ENCODE measurements at places on chromosomes 5 and 9. TPM values are rescaled to one million over a fixed set of nuclear protein-coding genes. Genes with fewer than 3 reads are reported as not detected.

- no peak for DNase-seq
Observed at GRCh38 chr9:14294659-14295058, 19.3 kb downstream of the NFIB start.

- DNase-seq = no peak
Observed at GRCh38 chr5:83035373-83036100, 41.7 kb downstream of the TMEM167A start.

DNA sequence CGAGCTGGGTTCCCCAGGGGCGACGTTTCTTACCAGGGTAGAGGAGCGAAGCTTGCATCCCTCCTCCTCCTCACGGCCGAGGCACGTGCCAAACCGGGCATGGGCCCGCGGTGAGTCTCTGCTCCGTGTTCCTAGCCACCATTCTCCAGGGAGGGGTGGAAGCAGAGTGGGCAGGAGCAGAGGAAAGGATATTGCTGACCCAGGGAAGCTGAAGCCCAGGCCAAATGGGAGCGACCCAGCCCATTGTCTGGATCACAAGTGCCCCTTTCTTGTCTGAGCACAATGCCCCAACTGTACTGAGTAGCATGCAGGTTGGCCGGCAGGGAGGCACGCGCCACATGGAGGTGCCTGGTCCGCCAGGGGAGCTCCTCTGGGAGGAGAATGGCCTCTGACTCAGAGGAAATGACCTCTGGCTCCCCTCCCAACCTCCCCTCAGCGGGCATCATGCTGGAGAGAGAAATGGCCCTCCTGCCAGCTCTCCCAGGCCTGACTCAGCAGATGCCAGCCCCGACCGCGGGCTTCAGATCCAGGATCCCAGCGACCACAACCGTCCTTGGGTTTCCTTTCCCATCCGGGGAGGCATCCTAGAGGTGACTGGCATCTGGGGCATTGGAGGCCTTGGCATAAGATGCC, 1.1 kb downstream of the PRR7 start:
- DNase-seq = peak; percentile 60

DNA sequence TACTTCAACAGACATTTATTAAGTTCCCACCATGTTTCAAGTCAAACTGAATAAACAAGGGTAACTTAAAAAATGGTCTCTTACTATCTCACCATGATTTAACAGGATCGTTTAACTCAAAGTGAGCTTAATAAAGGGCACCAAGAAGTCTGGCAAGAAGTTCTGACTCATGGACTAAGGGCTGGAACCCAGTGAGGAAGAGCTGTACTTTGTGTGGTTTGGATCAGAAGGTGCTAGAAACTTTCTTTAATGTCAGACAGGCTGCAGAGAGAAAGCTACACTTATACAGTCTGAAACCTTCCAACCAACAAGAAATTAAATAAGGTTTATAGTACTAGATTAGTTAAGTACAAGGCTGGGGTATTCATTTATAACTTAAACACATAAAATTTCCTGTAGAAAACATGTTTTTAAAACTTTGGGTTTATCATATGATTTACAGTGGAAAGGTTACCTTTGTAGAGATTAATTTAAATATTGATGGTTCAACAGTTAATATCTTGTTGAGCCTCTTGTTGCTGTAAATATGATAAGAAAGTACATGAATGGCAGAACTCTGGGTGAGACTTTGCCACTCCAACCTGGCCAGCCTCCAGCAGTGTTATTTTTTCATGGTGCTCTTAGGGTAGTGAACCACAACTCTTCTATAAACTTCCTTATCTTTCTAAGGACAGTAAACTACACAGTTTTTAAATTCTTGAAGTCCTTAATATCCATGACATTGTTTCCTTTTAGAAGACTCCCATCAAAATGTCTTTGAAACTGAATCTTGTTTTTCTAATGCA, 162.8 kb downstream of the MAN2A1 start:
- no peak for DNase-seq

GRCh38 chr9:34430843-34431437, 27.4 kb downstream of the FAM219A start:
- DNase-seq = peak; percentile 79

DNA sequence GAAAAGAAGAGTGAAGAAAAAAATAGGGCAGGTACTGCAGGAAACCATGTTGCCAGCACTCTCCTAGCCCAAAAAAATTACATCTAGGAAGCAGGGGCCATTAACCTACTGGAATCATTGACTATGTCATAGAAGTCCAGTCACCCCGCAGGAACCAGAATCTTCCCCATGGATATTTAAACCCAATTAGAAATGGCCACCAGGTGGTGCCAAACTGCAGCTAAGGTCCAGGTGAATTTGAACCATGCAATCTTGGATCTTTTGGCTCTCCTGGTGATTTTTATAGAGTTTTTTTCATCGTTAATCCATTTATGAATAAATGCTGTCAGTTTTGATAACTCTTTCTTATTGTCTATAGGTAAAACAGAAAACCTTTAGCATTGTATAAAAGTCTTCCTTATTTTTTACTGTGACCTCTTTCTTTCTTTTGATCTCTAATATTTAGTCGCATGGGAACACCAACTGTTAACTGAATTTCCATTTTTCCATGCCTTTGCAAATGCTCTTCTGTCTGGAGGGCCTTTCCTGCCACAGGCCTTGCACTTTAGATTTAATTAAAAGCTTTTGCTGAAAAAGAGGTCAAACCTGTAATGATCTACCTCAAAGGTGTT, 147.5 kb upstream of the FGF10 start:
- DNase-seq = peak; percentile 68

- no peak for DNase-seq
Observed at GRCh38 chr5:68084396-68084795, 131.2 kb upstream of the PIK3R1 start.

DNA sequence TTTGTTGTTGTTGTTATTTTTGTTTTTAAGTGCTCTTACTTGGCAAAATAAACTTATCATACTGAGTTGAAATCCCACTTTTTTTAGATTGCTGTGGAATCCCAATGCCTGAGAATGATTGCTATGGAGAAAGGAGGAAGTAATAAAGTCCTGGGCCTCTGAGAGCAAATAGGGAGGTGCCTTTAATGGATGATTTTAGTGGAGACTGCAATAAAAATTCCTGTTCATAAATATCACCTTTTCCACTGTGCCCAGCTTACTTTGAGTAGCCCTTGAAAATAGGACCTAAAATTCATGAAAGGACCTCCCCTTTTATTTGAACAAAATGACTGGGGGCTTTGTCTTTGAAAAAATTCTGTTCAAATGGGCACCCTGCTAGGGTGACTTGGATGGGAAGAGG, 21.8 kb upstream of the ANKH start:
- peak; percentile 27 for DNase-seq

- DNase-seq = no peak
Observed at GRCh38 chr9:16883586-16883985, 13.1 kb upstream of the BNC2 start.

GRCh38 chr5:135211083-135211790, 177.2 kb upstream of the PITX1 start:
- DNase-seq = no peak

DNA sequence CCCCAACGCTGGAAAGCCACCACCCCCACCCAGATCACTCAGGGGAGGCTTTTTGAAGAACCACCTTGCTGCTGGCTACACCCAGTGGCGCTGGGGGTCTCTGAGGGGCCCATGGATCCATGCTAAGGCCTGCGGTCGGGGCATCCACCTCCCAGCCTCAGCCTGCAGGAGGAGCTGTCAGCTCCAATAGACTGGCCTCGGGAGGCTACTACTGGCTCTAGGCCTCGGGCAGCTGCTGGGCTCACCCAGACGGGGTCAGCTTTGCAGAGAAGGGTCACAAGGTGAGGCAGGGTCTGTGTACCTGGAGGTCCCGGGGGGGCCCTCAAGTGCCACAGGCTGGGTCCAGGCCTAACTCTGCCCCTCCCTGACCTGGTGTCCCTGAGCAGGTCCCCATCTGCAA, 193.7 kb downstream of the OLFM1 start:
- no peak for DNase-seq

DNA sequence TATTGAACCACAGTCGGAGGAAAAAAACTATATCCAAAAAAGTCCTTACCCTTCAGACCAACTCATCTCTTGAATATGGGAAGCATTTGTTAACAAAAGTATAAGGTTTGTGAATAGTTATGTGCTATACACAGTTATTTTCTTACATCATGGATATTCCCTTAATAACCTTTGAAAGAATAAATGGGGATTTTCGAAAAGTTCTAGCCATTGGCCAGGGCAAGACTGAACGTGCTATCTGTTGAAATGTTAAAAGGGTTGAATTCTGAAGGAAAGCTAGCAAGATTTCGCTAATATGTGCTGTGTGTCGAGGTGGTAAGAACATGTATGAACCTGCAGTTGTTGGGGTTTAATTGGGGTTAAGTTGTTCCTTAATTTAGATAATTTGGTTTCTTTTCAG, 140.8 kb downstream of the SMARCA2 start:
- DNase-seq = no peak

DNA sequence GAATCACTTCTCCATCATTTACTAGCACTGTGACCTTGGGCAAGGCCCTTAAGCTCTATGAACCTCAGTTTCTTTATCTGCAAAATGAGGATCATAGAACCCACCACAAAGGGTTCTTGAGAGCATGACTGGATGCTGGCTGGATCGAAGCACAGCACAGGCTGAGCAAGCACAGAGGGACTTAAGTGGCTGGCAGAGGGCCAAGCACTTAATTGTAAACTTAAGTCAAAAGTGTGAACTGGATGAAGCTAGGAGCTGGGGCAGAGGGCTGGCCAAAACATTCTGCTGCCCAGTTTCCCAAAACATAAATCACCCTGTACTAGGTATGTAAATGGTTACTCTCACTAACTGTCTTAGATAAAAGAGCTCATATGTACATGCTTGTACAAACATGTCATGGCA, 112.3 kb upstream of the WWC1 start:
- peak; percentile 23 for DNase-seq

GRCh38 chr5:35213608-35214007, 16.7 kb downstream of the PRLR start:
- no peak for DNase-seq

DNA sequence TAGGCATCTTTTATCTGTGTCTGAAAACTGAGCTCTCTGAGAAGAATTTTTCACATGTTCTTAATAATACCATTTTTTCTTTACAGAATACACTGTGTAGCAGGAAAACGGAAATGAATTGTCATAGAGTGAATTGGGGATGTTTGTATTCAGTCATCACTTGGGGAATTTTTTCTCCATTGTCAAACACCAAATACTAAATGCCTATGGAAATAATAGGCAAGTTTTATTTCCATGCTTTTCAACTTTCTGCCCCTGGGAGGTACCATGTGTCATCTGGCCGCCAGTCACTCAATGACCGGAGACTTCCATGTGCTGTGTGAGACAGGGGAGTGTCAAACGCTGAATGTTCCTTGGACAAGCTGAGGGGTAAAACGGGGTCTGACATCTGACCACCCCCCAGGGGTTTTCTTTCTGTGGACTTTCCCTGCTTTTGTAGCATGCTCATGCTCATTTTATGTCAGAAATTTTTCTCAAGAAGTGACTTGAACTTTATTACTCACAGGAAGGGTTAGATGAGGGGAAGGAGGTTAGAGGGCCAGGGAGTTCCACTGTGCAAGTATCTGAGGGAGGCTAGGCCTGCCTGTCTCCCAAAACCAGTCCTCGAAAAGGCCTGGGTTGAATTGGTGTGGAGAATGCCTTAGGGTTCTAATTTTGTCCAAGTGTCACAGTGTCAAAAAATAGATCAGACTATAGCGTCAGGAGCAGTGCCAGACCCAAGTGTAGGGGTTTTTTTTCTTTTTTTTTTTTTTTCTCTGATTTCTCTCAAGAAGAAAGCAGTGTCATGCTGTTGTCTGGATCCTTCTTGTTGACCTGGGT, 438.6 kb downstream of the AGTPBP1 start:
- DNase-seq = no peak

DNA sequence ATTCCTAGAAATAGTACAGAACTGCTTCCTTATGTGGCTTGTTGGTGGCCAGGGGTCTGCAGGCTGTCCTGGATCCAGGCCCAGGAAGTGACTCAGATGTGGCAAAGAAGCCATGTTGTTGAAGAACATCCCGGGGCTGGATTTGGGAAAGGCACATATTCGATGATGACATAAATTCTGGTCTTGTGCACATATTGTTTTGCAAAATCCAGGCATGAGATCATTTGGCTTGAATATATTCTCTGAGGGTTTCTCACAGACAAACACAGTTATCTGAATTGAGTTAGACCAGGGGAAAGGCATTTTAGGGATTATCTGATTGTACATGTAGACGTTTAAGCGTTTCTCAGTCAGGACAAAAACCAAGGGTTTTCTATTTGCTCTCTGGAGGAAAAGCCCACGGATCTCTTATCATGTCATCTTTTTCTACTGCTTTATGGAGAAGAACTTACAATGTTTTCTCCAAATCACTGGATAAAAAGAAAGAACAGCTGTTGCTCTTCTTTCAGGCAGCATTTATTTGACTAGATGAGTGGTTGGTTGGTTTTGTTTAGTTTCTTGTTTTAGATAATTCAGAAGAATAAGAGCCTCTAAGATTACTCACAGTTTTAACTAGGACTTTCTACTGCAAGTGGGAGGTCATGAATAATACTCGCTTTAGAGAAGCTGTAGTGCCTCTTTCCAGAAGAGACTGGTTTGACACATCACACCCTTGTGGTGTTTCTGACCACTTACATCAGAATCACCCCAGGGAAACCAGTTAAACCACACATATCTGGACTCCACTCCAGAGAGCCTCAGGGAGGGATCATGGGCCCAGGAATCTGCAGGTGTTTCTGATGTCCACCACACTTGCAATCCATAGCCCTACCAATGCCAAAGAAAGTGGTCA, 29.5 kb upstream of the LHFPL2 start:
- DNase-seq = peak; percentile 55

DNA sequence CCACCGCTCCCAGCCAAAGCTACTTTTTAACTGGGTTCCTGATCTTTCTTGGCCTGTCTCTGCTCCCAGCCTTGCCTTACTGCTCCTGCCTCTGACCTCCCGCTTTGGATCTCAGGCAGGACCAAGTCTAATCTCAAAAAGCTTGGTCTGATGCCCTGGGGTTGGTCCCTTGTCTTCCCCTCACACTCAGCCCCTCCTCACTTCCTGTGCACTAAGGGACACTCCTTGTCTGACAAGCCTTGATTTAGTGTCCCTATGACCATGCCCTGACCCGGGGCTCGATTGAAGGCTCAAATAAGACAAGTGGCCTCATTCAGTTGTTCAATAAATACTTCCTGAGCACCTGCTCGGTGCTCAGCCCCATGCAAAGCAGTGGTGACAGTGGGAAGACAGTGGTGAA, 3.7 kb upstream of the GTF3C5 start:
- DNase-seq = no peak

- no peak for DNase-seq
Observed at GRCh38 chr5:39149966-39150365, 69.4 kb downstream of the FYB1 start.

- DNase-seq = no peak
Observed at GRCh38 chr5:57716661-57717060, 234.1 kb upstream of the ACTBL2 start.

Gene PCDH12
- 0.42 TPM for polyA plus RNA-seq

Gene PCDHGA9
- not detected for polyA plus RNA-seq

Gene ACSL6
- 0.75 TPM for polyA plus RNA-seq

Gene NEURL1B
- polyA plus RNA-seq = 0.65 TPM

Gene ADAMTSL2
- polyA plus RNA-seq = 1.5 TPM

Gene IL4
- not detected for polyA plus RNA-seq

Gene ENC1
- 58.8 TPM for polyA plus RNA-seq

Gene ZNF367
- 2.2 TPM for polyA plus RNA-seq

Gene PITX1
- polyA plus RNA-seq = 141 TPM

Gene SH3RF2
- polyA plus RNA-seq = 34.1 TPM

Gene SYK
- 5.1 TPM for polyA plus RNA-seq

Gene CCDC192
- 0.69 TPM for polyA plus RNA-seq

All from hepatocyte (in vitro differentiated cells).